NCI-H1417 treated with DMSO at 0.1 percent for 48 hours (cell line): ENCODE measurements at places on chromosomes 4 and X.

DNA sequence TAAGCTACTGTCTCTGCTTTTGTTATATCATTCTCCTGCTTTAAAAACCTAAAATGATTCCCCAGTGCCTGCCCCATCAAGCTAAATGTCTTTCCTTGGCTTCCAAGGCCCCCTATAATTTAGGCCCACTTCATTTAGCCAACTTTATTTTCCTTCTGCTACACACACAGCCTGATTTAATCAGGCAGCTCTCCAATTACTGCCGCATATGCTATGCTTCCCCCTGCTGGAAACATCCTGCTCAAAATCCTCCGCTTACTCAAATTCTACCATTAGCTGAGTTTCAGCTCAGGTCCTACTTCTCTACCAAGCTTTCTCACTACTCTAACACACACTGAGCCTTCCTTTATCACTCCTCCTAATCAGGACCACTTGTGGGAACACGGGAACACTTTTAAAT, 17.0 kb downstream of the LAMP2 start:
- peak; percentile 3 for DNase-seq

DNA sequence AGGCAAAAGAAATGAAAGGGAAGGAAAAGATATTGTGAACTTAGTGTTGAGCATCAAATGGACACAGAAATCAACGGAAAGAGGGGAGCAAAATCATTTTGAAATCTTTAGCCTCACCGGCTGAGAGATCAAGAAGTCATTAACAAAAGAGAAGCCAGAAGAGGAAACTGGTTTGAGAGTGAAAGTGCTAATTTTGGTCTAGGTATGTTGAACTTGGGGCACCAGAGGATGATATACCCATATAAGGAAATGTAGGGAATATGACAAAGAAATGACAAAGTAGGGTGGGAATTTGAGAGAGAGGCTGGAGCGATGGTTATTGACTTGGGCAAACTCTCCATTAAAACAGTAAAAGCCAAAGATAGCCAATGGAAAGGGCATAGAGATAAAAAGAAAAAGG, 183.4 kb upstream of the ATOH1 start:
- no peak for DNase-seq

- DNase-seq: no peak
These were observed 2.9 kb downstream of the NOCT start for GRCh38 chr4:139018501-139018900.

DNA sequence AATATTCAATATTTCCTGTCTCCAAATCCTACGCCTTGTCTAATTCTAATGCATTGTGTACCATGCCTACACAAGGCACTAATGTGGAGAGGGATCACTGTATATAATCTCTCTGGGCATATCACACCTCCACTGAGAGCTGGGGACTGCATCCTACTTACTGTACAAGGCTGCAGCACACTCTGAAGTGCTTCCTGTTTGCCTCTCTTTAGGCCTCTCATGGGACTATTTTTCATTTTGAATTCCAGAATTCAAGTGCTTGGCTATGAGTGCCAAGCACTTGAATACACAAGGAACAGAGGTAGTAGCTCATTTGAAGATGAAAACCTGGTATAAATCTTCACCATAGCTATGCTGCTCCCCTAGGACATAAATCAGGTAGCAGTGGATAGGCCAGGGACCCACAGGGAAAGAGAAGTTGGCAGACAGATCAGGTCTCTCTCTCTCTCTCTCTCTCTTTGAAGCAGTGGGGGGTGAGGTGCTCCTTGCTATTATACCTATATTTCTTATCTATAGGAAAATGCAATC, 229.7 kb upstream of the MBNL3 start:
- no peak for DNase-seq

- DNase-seq: no peak
These were observed 259.1 kb downstream of the C4orf33 start for GRCh38 chr4:129355031-129355430.

- DNase-seq: no peak
These were observed 79.2 kb upstream of the DKK2 start for GRCh38 chr4:107115185-107115847.

DNA sequence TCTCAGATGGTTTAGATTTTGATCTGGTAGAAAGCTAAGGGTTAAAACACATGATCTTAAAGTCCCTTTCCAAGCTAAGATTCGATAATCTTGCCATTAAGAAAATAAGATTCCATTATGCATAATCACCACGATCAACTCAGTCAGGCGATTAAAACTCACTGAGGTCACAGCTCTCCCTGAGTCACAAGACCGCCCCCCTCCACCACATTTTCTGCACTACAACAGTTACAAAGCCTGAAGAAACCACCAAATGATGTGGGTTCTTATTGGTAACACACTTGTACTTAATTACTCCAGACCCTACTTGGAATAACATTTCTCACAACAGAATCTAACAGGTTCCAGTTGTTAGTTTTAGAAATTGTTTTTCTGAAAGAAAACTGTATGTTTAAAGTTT, 62.8 kb downstream of the SH3KBP1 start:
- DNase-seq: no peak

DNA sequence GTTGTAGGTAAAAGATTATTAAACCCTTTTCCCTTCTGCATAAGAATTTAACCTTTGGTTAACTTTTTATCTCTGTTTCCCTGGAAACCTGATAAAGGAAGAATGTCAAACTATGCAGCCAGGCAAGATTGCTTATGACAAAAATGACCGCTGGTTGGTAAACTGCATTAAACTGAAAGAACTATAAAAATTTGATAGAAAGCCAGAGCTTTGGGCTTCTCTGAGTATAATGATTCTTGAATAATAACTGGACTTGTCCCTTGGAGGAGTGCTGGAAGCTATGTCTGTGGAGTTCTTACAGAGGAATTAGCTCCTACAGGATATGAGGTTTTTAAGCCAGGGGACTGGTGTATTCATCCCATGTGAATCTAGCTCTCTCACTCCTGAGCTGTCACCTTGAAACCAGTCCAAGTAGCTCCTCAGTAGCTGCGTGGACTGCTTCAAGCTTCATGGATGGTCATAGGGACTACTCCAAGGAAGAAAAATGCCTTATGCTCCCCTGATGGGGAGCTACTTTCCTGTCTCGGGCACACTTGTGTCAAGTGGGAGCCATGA, 52.0 kb downstream of the RASL11B start:
- no peak for DNase-seq

DNA sequence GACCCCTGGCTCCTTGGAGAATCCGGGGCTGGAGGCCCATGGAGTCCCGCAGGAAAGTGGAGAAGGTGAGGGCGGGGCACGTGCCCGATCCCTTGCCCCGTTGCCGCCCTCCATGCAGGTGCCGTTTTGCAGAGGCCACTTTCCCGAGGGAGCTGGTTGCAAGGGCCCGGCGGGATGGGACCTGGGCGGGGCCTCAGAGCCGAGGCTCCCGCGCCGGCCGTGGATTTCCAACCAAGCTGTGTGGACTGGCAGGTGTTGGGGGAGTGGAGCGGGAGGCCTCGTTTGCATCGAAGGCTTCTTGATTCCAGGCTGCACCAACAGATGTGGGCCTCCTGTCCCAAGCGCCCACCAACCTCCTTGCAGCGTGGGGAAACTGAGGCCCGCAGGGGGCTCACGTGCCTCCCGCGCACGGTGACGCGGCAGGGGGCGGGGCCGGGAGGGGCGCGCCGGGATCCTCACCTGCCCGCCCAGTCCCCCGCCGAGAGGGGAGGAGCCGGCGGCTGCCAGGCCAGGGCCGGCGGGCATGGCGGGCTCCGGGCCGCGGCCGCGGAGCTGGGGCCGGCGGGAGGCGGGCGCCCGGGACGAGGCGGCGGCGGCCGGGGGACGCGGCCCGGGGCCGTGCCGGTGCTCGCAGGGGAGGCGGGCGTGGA, 24.9 kb downstream of the SH3BP2 start:
- no peak for DNase-seq

- no peak for DNase-seq
These were observed 4.1 kb downstream of the MSANTD1 start for GRCh38 chr4:3252831-3253641.

DNA sequence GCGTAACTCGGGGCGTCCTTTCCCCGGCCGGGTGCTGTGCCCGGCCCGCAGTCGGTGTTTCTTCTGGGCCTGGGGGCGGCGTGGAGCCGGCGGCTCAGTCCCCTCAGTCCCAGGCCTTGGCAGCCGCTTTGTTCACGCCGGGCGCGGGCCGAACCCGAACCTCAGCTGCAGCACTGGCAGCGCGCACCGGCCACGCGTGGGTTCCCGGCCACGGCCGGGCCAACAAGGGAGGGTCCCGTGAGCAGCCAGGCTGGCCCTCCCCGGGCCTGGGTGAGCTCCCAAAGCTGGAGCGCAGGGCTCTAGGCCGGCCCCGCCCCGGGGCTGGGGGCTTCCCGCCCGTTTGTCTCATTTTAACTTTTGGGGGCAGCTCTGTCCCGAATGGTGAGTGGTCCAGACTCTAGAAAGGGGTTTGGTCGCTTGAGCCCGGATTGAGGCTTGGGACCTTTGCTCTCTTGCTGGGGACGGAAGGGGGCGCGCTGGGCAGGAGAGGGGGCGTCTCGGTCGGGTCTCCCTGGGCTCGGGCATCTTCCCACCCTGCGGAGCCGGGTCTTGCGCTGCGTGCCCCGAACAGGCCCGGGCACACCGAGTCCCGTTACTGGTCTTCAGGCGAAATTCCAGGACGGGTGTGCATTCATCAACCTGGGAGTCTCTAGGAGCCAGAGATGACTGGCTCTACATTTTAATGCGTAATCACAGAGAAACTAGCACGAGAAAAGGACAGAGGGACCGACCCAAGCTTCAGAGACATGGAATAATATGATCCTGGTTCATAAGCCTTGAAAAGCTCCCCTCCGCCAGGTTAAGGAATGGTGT, 177.1 kb downstream of the CBR4 start:
- no peak for DNase-seq

- DNase-seq: no peak
These were observed 15.5 kb upstream of the ADD1 start for GRCh38 chr4:2827874-2828751.

- DNase-seq: no peak
These were observed 3.2 kb upstream of the UXT start for GRCh38 chrX:47662144-47662657.

GRCh38 chrX:140480765-140481164, 24.1 kb downstream of the SOX3 start:
- no peak for DNase-seq

DNA sequence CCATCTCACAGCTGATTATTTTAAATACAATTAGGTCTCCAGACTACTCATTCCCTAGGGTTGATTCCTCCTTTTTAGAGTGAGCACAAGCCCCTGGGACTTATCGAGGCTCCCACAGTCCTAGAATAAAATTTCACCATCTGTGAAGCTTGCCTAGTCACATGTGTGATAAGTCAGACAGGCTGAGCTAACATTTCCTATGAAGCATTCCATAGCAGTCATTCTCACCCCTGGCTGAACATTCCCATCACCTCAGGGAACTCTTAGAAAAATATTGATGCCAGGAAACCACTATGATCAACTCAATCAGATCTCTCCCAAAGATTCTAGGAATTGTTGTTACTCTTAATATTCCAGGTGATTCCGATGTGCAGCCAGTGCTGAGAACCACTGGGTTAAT, 37.7 kb downstream of the ARHGEF9 start:
- no peak for DNase-seq

GRCh38 chr4:76365636-76366035, 55.3 kb downstream of the CCDC158 start:
- DNase-seq: no peak

DNA sequence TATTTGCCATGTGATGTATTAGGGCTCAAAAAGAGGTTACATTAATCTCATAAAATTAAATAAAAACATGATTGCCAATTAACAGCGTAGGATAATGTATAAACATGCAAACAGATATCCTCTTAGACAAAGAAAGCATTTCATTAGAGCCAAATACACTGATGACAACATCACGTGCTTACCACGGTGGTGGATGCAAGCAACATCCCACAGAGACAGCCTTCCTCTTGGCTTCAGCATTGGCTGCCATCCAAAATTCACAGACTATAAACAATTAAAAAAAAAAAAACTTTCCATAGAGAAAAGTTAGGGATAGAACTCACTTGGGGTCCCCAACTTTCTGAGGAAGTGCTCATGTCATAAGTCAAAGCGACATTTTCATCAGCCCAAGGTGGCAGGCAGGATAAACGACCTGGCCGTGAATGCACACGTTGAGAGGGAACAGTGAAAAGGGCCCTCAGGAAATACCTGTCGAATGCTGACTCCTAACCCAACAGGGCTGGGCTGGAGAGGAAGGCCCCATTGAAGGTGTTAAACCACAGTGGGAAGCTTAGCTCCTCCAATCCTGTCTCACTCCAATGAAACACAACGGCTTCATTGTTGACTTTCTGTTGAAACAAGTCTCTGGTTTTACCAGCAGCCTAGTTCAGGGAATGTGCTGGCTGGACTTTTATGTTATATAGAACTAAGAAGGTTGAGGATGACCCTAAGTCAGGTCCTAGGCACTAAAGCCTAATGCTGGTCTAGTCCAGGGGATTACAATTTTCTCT, 48.4 kb downstream of the IDS start:
- no peak for DNase-seq

GRCh38 chrX:8005678-8006347, 78.6 kb upstream of the PNPLA4 start:
- no peak for DNase-seq

GRCh38 chrX:34147345-34147744, 15.2 kb upstream of the FAM47A start:
- DNase-seq: no peak

GRCh38 chrX:118565853-118566252, 70.2 kb downstream of the DOCK11 start:
- no peak for DNase-seq

- no peak for DNase-seq
These were observed 364.6 kb upstream of the NOCT start for GRCh38 chr4:138650929-138651448.

GRCh38 chr4:184826691-184827270, 1.0 kb upstream of the ACSL1 start:
- DNase-seq: no peak

DNA sequence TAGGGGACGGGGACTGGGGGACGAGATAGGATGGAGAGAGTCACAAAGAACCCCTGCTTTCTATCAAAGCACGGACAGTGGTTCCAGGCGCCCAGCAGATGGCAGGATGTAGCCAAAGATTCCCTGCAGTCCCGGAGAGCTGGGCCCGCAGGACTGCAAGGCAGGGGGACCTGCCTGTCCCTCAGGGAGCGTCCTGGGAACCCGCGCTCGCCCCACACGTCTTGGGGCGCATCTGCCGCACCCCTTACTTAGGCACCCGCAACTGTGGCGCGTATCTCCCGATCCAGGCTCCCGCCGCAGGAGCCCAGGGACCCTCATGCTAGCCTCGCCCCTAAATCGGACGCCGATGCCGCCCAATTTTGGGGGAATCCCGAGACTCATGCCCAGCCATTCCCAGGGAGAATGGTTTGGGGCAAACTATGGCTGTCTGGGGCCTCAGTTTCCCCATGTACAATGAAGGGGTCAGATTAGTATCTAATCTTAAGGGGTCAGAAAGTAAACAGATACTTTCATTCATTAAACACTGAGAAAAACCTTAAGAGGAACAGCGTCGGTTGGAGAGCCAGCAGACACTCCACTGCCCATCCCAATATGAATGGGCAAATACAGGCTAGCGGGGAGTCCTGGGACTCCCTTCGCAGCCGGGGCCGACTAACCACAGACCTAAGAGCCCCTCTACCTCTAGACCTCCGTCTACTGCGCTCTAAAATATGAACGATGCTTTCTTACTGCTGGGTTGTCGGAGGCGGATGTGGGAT, 581 bp upstream of the STK32B start:
- peak; percentile 14 for DNase-seq

GRCh38 chrX:44906041-44906440, 33.1 kb downstream of the KDM6A start:
- DNase-seq: no peak

GRCh38 chr4:54961357-54961975, 163.9 kb downstream of the KDR start:
- no peak for DNase-seq
